ENCODE measurements at places on chromosomes 11 and 22. TPM values are rescaled to one million over a fixed set of nuclear protein-coding genes. Genes with fewer than 3 reads are reported as not detected.
A peak's percentile ranks its signal among the peaks of the same experiment; 100 is the strongest.

OR2AT4 gene
- not detected for total RNA-seq

DNA sequence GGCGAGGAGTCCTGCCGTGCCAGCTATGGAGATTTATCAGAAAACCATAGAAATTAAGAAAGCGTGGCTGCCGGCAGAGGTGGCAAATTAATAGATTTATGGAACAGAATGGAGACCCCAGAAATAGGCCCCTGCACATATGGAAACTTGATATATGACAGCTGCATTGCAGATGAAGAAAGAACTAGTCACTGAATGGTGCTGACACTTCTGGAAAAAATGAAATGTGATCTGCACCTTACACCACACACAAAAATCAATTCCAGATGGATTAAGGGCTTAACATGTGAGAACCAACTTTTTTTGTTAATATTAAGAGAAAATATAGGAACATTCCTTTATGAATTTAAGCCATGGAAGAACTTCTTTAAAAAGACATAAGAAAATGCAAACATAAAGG lies 40.3 kb upstream of the TSKU start:
- DNase-seq: no peak

DNA sequence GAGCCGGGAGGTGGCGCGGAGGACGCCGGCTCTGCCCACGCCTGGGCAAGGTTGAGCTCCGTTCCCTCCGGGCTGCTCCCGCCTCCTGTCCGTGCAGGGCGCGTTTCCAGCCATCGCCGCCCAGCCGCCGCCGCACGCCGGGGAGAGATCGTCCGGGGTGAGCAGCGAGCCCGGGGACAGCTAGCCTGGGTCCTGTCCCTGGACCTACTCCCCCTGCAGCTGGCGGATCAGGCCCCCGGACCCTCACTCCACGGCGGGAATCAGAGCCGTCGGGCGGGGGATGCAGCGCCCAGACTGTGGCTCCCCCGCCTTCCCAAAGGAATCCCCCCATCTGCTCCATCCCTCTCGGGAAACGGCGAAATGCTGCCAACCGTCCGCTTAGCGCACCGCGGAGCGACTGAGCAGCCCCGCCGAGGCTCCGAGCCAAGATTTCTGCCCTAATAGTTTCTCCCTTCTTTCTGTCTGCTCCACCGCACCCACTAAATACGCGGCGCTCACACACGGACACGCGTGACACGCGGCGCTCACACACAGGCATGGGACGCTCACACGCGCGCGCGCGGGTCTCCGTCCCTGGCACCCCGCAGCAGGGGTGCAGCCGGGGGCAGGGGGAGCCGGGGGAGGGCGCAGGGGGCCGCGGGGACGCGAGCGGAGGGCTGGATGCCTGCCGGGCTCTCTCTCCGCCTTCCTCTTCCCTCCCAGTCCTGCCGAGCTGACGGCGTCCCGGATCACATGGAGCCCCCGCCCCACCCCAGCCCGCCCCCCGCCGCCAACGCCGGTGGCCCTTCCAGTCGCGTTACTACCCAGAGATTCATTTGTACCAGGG lies at the start of gene KCNJ5:
TSS of gene KCNJ5 (plus strand) at position 814 of the 826 bp plus-strand sequence. CDS start 19,918 bp downstream, outside the sequence.
- DNase-seq: peak; percentile 43

GRCh38 chr11:83265331-83265730 lies 20.8 kb downstream of the CCDC90B start:
- no peak for DNase-seq

- no peak for DNase-seq
These were observed 117.5 kb upstream of the CEP126 start for GRCh38 chr11:101797335-101797734.

- DNase-seq: no peak
These were observed 13.5 kb downstream of the SCYL1 start for GRCh38 chr11:65538232-65538914.

TRPM5 gene
- 0.09 TPM for total RNA-seq

CTSW gene
- not detected for total RNA-seq

DNA sequence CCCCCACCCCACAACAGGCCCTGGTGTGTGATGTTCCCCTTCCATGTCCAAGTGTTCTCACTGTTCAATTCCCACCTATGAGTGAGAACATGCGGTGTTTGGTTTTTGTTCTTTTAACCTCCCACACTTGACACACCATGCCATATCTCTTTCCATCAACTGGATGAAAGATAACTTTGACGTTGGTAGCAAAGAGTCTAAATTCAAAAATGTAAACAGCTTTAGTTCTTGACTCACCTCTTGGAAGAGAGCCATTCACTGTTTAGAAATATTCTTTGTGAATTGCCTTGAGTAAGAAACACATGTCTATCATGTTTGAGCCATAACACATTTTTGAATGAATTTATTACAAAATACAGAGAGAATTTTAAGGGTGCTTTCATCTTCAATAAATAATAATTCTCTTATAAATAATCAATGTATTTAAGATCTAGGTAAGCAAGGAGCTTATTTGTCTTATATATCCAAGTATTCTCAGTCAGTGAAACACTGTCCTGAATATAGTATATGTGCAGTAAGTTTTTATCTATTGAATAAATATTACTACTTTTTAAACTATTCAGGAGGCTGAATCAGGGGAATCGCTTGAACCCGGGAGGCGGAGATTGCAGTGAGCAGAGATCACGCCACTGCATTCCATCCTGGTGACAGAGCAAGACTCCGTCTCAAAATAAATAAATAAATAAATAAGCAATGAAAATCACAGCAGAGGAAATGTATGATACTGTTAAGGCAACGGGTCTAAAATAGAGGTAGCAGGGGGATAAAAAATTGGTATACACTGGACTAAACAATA lies 6.7 kb downstream of the CARD18 start:
- DNase-seq: no peak

GRCh38 chr11:12159351-12160099 lies 49.1 kb downstream of the MICAL2 start:
- DNase-seq: no peak

ZDHHC8 gene
- 82.1 TPM for total RNA-seq

DNA sequence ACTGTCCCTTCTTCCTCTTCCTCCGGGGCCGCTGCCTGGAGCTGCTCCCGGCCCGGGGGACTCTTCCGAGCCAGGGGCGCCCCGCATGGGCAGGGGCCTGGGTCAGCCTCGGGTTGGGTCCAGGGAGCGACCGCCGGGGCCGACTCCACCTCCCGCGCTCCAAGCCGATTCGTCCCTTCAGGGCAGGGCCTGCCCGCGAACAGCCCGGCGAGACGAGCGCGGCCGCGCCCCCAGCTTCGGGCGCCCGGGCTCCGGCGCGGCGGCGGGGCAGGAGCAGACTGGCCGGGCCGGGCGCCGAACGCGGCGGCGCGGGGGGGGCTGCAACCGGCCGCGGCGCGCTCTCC lies at the start of gene LARGE1:
TSS of gene LARGE1 (minus strand) at position 280 of the 344 bp plus-strand sequence.
- peak; percentile 34 for DNase-seq

DNA sequence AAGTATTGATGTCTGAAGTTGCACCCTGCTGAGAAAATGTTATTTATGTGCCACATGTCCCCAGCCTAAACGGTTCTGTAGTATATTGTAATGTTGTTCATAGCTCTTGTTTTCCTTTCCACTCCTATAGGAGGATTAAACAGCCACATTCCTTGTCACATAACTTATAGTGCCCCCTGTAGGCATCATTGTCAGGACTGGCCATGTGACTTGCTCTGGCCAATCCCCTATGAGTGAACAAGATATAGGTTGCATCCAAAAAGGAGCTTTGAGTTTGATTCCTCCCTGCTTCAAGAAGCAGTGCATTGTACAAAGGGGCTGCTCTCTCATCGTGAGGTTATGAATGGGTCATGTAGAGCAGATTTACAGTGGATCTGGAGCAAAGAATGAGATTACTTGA lies 717.6 kb upstream of the ANO5 start:
- DNase-seq: no peak

GRCh38 chr22:19130959-19131684 lies at the start of gene TSSK2:
TSSK2 (plus strand) TSS chr22:19131308; CDS start chr22:19131400, 92 bp downstream.
- no peak for DNase-seq

- DNase-seq: no peak
These were observed 5.7 kb downstream of the SMTN start for GRCh38 chr22:31086703-31087330.

GRCh38 chr11:131288521-131289091 lies 81.8 kb upstream of the NTM start:
- DNase-seq: no peak

CDON gene
- total RNA-seq: 21.3 TPM

- DNase-seq: no peak
These were observed 117.1 kb downstream of the JRKL start for GRCh38 chr11:96506953-96507354.

GRCh38 chr11:1618231-1618630 lies 3.7 kb downstream of the KRTAP5-4 start:
- DNase-seq: no peak

APOL4 gene
- not detected for total RNA-seq
